8988T (cell line): ENCODE measurements at places on chromosomes 3 and 15.

GRCh38 chr3:111774622-111775021 lies 84.4 kb upstream of the PHLDB2 start:
- DNase-seq, result no peak

DNA sequence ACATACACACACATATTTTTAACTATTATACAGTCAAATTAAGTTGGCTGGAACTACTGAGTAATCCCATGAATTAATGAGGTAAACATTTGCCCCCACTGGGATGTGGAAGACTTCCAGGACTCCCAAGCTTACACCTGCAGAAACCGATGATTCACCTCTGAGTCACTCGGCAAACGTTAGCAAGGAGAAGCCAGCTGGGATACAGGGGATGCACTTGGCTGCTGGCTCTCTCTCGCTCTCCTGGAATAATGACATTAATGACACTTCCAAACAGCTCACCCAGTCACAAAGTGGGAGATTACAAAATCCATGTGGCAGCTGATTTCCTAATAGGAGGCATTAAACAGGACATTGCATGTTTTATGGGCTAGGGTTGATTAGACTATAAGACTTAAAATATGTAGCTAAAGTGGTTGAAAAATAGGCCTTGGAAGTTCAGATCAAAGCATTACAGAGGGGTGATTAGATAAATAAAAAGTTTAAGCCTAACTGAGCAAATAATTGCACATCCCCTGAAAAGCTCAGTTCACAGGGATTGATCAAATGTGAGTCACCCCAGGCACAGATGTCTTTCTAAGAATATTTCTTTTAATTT lies 500.9 kb downstream of the SOX2 start:
- no peak for DNase-seq

DNA sequence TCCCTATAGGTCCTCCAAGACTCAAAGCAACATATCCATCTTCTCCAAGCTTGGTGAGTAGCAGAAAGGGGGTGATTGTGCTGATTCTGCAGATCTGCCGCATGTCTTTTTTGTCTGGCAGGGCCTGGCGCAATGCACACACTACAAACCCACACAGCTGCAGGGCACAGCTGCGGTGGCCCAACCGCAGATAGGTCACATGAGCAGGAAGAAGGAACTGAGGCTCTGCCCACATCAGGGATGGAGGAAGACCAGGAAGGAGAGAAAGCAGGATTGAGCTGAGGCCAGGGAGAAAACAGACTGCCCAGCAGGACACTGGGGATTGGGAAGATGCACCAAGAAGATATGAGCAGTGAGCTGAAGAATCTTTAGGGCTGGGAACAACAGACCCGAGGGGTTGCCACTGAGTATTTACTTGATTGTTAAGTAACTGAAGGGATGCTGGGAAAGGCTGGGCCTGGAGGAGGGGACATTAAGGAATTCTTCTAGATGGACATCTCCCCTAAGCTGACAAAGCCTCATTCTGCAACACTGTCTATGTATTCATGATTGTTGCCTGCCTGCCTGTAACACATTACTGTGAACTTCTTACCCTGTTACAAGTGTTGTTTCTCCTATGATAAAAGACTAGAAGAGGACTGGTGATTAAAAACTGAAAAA lies 126.7 kb downstream of the MYLK start:
- no peak for DNase-seq

DNA sequence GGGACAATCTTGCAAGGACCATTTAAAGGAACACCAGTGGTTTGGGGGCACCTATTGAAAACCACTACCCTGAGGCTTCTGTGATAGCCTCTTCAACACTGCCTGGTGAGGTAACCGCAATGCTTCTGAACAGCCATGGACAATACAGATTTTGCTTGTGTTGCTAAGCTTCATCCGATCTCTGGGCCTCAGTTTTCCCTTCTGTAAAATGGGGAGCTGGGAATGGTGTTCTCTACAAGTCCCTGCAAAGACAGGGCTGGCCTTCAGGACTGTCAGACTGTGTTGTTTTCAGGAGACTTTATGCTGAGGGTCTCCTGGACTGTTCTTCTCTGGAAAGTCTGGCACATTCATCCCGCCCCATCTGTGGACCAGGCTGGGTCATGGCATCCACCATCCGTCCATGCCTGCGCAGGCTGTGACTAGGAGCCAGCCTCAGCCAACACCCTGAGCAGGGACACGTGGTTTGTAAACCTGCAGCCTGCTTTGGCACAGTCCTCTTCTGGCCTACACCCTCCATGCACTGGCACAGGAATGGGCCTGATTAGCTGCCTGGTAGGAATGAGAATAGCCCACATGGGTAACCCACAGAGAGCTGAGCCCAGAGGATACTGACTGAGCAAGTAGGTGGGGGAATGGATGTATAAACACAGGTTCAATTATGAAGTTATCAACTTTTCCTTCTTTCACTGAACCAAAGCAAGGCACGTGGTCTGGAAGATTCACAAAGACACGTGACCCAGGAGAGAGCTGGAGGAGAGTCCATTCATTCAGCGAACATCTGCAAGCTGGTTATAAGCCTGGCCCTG lies 55.3 kb downstream of the ROPN1B start:
- DNase-seq, result no peak

DNA sequence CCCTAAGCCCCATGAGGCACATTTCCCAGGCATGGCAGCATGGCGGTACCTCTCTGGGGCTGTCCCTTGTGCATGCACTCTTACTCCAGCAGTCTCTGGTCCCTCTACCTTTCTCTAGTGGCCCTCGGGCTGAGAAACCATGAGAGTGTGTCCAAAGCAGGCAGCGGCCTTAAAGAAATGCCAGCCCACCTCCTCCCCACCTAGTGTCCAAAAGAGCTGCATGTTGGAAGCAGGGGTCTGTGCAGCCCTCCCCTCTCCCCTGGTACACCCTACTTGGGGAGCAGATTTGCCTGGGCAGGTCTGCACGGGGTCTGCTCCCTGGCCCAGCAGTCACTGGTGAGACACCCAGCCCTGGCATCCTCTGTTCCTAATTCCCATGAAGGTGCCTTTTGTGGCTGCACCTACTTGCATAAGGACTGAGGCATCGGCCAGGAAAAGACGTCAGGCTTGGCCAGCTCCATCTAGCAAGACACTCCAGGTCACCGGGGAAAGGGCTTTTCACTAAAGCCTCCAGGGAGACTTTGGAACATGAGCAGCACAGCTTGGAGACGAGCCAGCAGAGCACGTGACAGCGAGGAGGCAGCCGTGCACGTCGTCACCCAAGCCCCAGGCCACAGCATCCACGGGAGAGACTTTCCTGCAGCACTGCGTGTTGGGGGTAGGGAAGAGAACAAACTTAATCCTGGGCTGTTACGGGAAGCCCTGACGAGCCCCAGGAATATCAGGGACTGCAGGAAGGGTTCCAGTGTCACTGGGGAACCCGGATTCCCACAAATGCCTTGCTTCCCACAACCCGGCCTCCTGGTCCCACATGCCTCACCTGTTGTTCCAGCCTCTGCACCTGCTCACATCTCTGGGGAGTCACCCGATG lies 38.8 kb downstream of the TM2D3 start:
- no peak for DNase-seq

GRCh38 chr3:113557374-113557773 lies 25.0 kb downstream of the SIDT1 start:
- DNase-seq, result no peak

GRCh38 chr3:72413228-72413627 lies 435.0 kb downstream of the SHQ1 start:
- DNase-seq, result no peak

DNA sequence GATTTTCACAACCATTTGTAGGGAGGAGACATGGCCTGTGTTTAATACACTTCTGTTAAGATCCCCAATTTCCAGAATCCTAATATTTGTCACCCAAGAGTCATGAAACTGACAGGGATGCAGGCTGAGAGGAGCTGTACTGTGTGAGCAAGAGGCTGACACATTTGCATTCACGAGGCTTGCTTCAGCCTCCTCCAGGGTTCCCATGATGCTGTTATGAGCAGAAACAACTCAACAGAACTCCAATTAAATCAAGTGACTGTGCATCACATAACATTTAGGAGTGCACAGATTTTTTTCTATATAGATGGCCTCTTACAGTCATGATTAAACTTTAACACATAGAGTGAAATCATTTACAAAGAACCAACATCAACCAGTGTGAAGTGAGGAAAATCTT lies 292.3 kb upstream of the STT3B start:
- DNase-seq, result no peak

GRCh38 chr15:52254391-52254790 lies 41.2 kb downstream of the MYO5C start:
- DNase-seq, result no peak

- no peak for DNase-seq
Observed at GRCh38 chr3:23867400-23867799, 49.4 kb downstream of the NKIRAS1 start.

GRCh38 chr15:78156653-78157052 lies 7.5 kb downstream of the IDH3A start:
- DNase-seq, result no peak

DNA sequence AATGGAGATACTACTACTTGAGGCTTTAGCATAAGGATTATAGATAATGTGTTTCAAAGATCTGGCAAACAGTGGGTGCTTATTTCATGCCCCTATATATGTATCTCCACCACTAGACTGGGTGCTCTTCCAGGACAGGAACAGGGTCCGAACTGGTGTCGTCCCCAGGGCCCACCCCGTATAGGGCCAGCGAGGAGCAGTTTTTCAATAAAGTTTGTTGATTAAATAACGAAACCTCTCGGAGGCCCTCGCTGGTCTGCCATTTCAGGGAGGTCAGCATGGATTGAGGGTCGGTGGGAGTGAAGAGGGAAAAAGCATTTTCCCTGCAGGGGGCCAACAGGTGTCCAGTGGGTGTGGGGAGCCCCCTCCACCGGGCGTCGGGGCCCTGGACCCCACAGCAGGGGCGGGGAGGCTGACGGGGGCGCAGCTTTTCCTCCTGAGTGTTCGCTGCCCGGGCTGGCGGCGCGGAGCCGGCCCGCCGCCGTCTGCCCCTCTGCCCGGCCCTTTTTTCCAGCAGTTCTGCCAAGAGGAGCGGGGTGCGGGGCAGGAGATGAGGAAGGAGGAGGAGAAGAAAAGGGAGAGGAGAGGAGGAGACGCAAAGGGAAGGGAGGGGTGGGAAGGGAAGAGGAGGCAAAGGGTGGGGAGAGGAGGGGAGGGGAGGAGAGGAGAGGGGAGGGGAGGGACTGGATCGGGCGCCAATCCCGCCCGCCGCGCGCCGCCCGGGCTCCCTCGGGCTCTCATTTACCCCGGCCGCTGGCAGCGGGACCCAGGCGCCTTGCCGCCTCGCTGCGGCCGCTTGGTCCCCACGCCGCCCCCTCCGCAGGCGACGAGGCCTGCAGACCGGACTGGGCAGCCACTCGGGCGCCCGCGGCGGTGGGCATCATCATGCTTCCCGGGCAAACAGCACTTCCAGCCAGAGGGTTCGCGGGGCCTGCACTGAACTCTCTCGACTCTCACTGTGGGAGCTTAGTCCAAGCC lies 66.3 kb downstream of the ISG20 start:
- DNase-seq, result no peak

DNA sequence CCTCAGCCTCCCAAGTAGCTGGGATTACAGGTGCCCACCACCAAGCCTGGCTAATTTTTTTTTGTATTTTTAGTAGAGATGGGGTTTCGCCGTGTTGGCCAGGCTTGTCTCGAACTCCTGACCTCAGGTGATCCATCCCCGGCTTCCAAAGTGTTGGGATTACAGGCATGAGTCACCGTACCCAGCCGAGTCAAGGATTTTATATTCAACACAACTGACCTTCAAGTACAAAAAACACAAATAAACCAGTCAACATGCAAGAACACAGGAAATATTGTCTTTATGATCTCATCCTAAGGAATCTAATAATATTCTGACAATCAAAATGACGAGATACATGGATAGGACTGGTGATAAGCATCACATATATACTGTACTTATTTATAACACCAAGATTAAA lies 37.9 kb downstream of the TJP1 start:
- no peak for DNase-seq

- DNase-seq, result no peak
Observed at GRCh38 chr3:32374788-32375595, 16.7 kb upstream of the CMTM7 start.
